ENCODE measurements at places on chromosomes 7 and 10. TPM values are rescaled to one million over a fixed set of nuclear protein-coding genes. Genes with fewer than 3 reads are reported as not detected.

The FAM107B gene
- total RNA-seq = 103 TPM

The PTPRN2 gene
- total RNA-seq = 0.54 TPM

The CUBN gene
- 0.15 TPM for total RNA-seq

The GLRX3 gene
- 220 TPM for total RNA-seq

The ADARB2 gene
- 0.18 TPM for total RNA-seq

The ANXA8L1 gene
- 97.3 TPM for total RNA-seq

The MMD2 gene
- not detected for total RNA-seq

The GPER1 gene
- total RNA-seq = 1.4 TPM

The PRTFDC1 gene
- 16.6 TPM for total RNA-seq

The TMEM184A gene
- 8.8 TPM for total RNA-seq

The RP9 gene
- total RNA-seq = 32.8 TPM

The ANKRD61 gene
- total RNA-seq = 0.26 TPM

The AKR1D1 gene
- total RNA-seq = 0.08 TPM

The HTRA1 gene
- total RNA-seq = 55.6 TPM

The CUZD1 gene
- 1.0 TPM for total RNA-seq

The GNAI1 gene
- 27.2 TPM for total RNA-seq

The PTN gene
- total RNA-seq = not detected

The AKR1E2 gene
- total RNA-seq = 5.9 TPM

The ANKRD30A gene
- total RNA-seq = 0.51 TPM

The ADAMTS14 gene
- 0.11 TPM for total RNA-seq

The SLC26A3 gene
- total RNA-seq = not detected

The CALN1 gene
- not detected for total RNA-seq
